Fibroblast of skin of scalp (primary cell): ENCODE measurements at places on chromosomes 13 and 19.
A peak's percentile ranks its signal among the peaks of the same experiment; 100 is the strongest.

DNA sequence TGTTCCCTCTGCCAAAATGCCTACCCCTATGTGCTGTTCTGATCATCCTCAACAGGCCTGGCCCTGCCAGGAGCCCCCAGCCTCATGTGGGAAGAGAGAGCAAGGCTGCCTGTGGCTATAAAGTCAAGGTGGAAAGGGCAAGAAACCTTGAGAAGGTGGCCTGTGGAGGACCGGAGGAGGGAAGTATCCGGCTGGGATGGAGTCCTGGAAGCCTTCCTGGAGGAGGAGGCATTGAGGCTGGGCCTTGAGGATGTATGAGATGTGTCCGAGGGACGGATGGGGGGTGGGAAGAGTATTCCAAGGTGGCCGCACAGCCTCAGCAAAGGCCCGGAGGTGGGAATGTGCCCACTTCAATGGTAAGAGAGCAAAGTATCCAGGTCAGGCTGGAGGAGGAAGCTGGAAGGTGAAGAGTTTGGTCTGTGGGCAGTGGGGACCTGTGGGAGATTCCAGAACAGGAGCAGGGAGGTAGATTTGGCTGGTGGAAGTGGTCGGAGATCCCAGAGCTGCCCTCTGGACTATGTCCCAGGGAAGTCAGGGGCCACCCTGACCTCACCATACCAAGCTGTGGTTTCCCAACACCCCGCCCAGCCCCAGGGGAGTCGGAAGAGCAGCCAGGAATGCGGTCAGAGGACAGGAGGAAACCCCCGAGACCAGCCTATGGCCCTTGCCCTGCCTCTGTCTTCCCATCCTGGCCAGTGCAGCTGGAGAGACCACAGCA is 3.0 kb upstream of the PLIN4 start:
- no peak for DNase-seq

DNA sequence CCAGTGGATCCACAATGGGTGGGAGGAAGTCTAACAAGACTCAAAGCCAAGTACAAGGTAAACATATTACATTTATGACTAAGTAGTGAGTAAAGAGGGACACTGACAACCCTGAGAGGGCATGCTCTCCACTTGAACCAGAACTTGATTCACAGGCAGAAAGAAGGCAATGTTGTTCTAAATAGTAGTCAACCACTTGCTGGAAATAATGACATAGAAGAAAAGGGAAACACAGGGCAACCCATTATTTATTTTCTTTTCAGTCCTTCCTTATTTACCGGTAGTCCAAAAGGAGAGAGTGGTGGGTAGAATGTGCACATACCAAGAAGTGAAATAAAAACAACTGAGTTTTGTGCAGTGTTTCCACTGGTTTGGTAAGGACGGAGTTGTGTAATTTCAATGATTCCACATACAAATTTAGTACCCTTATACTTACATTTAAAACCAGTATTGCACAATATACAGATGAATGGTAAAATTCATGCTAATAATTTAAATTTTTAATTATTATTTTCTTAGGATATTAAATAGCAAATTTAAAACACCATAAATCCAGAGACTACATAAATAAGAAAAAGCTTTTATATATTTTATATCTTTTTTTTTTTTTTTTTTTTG is 65.9 kb downstream of the ENOX1 start:
- peak; percentile 4 for DNase-seq

DNA sequence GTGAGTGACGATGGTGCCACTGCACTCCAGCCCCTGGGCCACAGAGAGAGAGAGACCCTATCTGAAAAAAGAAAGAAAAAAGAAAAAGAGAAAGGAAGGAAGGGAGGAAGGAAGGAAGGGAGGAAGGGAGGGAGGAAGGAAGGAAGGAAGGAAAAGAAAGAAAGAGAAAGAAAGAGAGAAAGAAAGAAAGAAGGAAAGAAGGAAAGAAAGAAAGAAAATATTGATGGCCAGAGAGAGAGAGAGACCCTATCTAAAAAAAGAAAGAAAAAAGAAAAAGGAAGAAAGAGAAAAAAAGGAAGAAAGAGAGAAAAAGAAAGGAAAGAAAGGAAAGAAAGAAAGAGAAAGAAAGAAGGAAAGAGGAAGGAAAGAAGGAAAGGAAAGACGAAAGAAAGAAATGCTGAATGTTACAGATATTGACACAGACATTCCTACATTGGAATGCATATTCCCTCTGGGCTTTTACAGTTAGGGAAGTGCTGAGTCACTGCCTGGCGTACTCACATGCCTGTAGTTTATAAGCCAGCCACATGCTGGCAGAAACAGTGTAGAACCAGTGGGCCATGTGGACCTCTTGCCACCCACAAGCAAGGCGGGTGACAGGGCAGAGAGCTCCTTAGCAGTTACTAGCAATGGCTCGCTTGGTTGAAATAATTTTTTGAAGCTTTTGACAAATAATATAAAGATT is 34.6 kb upstream of the SLC46A3 start:
- DNase-seq: peak; percentile 98

DNA sequence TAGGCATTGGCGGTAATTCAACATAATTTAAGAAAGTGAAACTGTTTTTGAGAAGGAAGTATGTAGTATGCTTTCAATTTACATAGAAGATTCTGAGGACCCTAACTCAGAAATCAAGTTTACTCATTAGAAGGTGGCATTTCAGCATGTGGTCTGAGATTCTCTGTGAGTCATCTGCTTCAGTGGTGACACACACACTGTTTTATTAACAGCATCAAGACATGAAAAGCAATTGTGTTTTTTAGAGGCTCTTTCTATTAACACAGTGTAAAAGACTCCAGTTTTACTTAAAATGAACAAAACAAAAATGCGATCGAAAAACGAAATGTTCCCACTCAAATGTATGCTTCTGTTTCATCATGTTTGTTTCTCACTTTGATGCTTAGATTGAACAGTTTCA is 802.1 kb upstream of the SLITRK6 start:
- no peak for DNase-seq

DNA sequence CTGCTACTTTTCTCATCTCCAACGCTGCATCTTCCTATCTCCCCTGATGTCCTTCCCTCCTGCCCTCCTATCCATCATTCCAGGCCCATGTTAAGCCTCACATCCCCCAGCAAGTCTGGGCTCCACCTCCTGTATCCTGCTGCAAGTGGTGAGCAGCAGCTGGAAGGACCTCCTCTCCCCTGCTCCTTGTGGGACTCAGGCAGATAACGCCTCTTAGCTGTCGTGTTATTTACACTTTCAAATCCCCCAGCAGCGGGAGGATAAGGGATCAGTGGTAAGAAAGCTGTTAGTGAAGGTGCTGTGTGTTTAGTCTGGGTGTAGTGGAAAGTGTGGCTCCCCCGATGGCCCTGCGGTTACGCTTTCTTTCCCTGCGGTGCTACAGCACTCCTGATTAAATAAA is 211.9 kb downstream of the ZNF536 start:
- DNase-seq: no peak

DNA sequence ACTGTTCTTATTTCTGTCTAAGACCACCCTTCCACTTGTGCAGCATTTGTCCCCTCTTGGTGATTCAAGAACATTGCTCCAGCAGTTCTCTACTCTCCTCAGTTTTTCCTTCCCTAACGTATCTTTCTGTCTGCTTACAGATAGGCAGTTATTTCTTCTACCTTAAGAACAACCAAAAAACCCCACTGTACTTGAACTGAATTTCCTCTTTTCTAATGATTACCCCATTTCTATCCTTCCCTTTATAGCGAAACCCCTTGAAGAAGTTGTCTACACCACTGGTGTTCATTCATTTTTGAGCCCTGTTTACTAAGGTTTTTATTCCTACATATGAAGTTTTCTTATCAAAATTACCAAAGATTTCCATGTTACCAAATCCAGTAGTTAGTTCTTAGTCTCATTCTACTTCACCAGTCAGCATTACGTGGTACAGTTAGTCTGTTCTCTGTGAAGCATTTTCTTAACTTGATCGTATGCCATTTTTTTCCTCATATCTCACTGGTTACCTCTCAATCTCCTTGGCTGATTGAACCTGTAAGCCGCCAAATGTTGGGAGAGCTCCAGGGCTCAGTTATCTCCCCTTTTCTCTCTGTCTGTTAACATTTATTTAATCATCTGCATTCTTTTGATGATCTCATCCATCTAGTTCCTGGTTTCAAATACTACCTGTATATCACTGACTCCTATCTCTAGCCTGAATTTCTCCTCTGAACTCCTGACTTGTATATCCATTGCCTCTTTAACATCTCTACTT is 9.0 kb downstream of the LSM14A start:
- DNase-seq: no peak
